Esophagus muscularis mucosa (tissue), 4 donors: ENCODE measurements at places on chromosomes 16 and 17. TPM values are rescaled to one million over a fixed set of nuclear protein-coding genes. Genes with fewer than 3 reads are reported as not detected.
A peak's percentile ranks its signal among the peaks of the same experiment; 100 is the strongest.

The MPV17L gene
- total RNA-seq, result 9.3 TPM

The GAS2L2 gene
- 0.50 TPM for total RNA-seq

The QPRT gene
- 5.1 TPM for total RNA-seq

The KCNAB3 gene
- total RNA-seq, result 0.23 TPM

The XAF1 gene
- total RNA-seq, result 11.1 TPM

- no peak overlapping the region for H3K4me3 ChIP-seq
- no peaks in the 10 kb centered on the region for H3K36me3 ChIP-seq
Observed at GRCh38 chr16:17747081-17747756, 276.5 kb upstream of the XYLT1 start.

DNA sequence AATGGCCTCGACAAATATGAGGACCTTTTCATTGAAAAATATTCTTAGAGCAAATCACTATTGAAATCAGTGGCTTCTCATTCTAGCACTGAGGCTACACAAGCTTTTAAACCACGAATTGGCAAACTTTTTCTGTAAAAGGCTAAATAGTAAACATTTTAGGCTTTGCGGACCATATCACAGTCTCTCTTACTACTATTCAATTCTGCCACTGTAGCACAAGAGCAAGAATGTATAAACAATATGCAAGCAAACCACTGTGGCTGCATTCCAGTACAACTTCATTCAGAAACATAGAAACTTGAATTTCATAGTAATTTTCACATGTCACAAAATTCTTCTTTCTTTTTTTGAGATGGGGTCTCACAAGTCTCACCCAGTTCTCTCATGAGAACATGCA, 49.1 kb downstream of the PHLPP2 start:
- H3K4me1 ChIP-seq, result no peaks in the 10 kb centered on the region
- H3K4me3 ChIP-seq, result no peak overlapping the region
- DNase-seq, result no peak
- H3K27me3 ChIP-seq, result no peaks in the 10 kb centered on the region

DNA sequence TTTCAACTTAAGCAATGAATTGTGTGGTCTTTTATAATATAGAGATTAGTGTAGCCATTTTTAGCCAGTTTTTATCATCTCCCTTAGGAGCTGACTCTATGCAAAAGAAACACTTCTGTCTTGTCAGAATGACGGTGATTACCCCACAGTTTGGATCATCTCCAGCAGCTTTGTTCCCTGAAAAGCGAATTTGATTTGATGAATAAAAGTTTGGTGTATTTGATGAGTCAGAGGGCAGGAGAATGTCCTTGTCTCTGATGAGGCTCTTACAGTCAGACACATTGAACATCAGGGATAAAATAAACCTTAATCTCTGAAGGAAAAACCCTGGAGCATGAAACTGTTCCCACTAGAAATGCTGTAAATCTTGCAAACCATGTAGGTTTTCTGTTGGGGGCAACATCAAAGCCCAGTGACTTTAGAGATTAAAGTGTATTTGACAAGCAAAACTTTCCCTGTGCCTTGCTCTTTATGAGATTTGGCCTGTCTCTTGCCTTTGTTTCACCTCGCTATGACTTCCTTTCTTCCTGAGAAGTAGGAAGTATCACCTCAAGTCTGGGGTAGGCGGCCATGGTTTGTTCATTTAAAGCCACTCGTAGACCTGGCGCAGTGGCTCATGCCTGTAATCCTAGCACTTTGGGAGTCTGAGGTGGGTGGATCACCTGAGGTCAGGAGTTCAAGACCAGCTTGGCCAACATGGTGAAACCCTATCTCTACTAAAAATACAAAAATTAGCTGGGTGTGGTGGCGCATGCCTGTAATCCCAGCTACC, 209.3 kb downstream of the FTO start:
- H3K4me3 ChIP-seq, result no peak overlapping the region
- H3K4me1 ChIP-seq, result peaks cover 38% of the 10 kb centered on the region
- no peak for DNase-seq
- no peak overlapping the region for H3K27ac ChIP-seq
- no peaks in the 10 kb centered on the region for H3K36me3 ChIP-seq

DNA sequence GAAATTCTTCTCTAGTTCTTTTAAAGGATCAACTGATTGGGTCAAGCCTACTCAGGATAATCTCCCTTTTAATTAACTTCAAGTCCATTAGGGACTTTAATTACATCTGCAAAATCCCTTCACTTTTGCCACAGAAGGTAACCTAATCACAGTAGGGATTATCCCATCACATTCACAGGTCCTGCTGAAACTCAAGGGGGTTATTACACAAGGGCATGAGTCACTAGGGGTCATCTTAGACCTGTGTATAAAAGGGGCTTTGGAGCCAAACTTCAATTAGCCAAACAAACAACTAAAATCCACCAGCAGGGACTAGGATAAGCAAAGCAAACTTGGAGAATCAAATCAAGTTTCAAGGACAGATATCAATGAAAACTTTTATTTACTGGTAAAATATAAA, 19.4 kb downstream of the CIAPIN1 start:
- H3K27me3 ChIP-seq, result no peaks in the 10 kb centered on the region
- DNase-seq, result no peak
- H3K36me3 ChIP-seq, result peaks cover 64% of the 10 kb centered on the region
- H3K27ac ChIP-seq, result no peak overlapping the region

DNA sequence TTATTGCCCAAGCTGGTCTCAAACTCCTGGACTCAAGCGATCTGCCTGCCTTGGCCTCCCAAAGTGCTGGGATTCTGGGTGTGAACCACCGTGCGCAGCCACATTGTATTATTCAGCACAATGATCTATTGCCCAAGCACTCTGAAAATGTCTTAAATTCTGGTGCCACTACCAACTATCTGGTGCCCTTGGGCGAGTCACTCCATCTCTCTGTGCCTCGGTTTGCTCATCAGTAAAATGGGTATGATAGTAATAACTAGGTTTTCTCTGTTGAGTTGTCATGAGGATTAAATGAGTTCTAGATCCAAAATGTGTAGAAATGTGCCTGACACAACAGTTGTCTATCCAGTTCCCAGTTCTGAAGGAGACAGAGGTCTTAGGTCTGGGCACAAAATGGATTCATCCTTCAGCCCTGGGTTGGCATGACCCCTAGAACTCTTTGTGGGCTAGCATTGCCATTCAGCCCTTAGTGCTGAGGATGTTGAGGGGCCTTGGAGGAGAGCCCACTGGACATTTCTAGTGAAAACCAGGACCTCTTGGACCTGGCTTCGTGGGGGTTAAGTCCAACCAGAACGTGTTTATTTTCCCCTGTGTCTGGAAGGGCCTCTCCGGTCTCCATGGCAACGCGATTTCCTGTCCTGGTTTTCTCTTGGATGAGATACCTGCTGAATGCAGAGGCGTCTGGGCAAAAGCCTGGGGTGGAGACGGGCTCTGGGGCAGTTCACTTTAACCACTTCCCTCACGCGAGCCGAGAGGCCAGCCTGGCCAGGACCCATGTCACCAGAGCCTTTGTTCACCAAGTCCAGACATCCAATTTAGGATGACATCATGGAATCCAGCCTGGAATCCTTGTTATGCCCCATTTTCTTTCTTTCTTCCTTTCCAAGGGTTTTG, 43.7 kb upstream of the TNRC6A start:
- H3K4me3 ChIP-seq, result no peak overlapping the region
- peak overlapping the region; percentile 62 for H3K27ac ChIP-seq
- DNase-seq, result no peak
- no peaks in the 10 kb centered on the region for H3K36me3 ChIP-seq
- H3K27me3 ChIP-seq, result no peaks in the 10 kb centered on the region
- H3K4me1 ChIP-seq, result peaks cover 15% of the 10 kb centered on the region

- peaks cover 8% of the 10 kb centered on the region for H3K36me3 ChIP-seq
- no peak for DNase-seq
- peaks cover 43% of the 10 kb centered on the region for H3K4me1 ChIP-seq
Observed at GRCh38 chr16:10552281-10552680, 28.1 kb downstream of the EMP2 start.
